ENCODE measurements at places on chromosomes 3 and 15.
A peak's percentile ranks its signal among the peaks of the same experiment; 100 is the strongest.

DNA sequence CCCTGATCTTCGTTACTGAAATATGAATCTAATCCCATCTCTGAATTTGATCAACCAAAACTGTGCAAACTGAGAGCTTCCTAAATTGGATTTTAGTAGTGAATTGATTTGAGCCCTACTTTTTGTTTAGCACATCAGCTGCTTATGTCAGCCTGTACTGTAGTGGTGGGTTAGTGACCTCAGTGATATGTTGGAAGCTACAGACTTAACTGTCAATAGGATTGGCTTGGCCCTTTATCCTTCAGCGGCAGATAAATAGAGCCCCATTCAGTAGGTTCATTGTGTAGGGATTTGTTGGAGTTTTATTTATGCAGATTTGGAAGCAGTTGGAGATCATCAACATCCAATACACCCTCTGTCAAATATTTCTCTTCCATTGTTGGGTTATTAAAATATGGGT lies 409.7 kb downstream of the SOX2 start:
- DNase-seq: no peak

- DNase-seq: peak; percentile 42
Observed at GRCh38 chr3:31934866-31935265, 46.2 kb downstream of the OSBPL10 start.

- no peak for DNase-seq
Observed at GRCh38 chr3:9135930-9136525, 113.4 kb downstream of the SRGAP3 start.

GRCh38 chr3:186105543-186105942 lies 3.3 kb downstream of the ETV5 start:
- DNase-seq: no peak

GRCh38 chr15:88255484-88256278 lies 858 bp downstream of the NTRK3 start:
- peak; percentile 45 for DNase-seq

DNA sequence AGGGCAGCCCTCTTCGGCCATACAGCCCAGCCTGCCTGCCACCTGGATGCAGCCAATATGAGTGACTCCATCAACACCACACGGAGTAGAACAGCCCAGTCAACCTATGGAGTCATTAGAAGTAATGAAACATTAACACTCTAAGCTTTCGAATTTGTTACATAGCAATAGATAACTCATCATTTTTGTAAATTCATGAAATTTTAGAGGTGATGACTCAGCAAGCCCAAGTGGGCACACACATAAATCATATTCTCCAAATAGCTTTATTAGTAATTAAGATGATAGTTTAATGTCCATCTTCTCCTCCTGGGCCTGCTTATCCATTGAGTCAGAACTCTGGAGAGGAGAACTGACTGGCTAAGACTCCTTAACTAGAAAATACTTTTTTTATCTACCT lies 335.0 kb upstream of the KCNH8 start:
- no peak for DNase-seq

GRCh38 chr15:56207711-56208110 lies 36.0 kb downstream of the RFX7 start:
- DNase-seq: no peak

- DNase-seq: peak; percentile 90
Observed at GRCh38 chr3:196502775-196503195, 783 bp downstream of the RNF168 start.

- DNase-seq: no peak
Observed at GRCh38 chr3:181755959-181756358, 44.2 kb downstream of the SOX2 start.

GRCh38 chr15:98943051-98943508 lies 64.5 kb downstream of the PGPEP1L start:
- no peak for DNase-seq

DNA sequence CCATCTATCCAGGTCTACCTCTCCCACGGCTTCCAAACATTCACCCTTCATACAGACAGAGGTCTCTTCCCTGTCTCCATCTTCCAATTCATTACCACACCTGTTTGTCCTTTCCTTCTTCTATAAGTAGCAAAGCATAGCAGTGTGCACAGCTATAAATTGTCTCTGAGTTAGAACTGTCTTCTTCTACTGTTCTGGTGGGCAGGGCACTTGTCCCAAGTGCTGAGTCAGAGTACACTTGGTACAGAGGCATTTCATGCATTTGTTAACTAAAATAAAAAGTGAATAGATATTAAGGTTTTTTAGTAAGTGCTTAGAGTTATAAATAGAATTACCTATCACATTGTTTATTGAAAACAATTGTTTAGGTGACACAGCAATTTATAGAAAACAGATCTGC lies 150.1 kb upstream of the CCDC54 start:
- no peak for DNase-seq

DNA sequence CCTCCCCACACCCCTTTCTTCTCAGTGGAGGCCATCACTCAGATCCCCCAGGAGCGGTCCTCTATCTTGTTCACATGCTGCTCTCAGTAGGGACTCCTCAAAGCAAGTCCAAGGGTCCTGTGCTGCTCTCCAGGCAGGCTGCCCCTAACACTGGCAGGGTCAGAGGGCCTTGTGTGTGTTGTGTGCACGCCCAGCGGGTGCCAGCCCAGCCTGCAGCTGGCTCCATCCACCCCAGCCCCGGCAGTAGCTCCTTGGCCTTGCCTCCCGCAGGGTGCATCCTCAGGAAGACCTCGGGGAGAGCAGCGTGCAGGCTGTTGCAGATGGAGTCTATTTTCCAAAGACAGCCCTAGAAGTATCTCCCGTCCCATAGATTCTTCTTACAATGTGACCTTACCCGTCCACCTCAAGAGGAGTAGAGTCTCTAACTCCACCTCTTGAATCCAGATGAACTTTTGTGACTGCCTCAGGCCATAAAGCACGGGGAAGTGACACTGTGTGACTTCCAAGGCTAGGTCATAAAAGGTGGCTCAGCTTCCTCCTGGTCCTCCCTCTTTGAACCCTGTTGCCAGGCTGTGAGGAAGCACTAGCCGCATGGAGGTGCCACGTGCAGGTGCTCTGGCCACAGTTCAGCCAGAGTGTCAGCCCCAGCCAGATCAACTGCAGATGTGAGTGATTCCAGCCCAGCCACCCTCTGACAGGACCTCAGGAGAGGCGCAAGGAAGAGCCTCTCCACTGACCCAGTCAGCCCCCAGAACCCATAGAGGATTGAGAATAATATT lies 531.6 kb downstream of the SHQ1 start:
- DNase-seq: no peak

- DNase-seq: no peak
Observed at GRCh38 chr3:130991126-130991525, 35.5 kb downstream of the ASTE1 start.

DNA sequence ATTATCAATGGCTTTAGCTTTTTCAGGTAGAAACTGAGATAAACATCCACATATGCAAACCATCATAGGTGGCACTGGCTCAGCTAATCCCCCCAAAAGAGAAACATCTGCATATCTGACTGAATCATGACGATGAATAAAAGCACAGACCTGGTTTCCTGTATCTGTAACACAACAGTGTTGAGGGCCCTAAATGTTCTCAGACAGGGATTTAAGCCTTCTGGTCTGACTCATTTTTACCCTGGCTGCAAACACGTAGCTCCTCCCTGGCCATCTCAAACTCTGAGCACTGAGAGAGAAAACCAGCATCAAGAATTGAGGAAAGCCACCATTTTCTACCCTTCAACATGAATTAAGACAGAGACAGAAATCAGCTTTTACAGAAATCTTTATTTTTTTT lies 35.2 kb downstream of the GLB1 start:
- DNase-seq: peak; percentile 52

All from fibroblast of pulmonary artery (primary cell).